ENCODE measurements at places on chromosomes 13 and 19.

GRCh38 chr19:16605553-16605994 is 22.4 kb downstream of the MED26 start:
- DNase-seq = no peak

GRCh38 chr13:93755341-93755740 is 528.7 kb downstream of the GPC6 start:
- DNase-seq = no peak

DNA sequence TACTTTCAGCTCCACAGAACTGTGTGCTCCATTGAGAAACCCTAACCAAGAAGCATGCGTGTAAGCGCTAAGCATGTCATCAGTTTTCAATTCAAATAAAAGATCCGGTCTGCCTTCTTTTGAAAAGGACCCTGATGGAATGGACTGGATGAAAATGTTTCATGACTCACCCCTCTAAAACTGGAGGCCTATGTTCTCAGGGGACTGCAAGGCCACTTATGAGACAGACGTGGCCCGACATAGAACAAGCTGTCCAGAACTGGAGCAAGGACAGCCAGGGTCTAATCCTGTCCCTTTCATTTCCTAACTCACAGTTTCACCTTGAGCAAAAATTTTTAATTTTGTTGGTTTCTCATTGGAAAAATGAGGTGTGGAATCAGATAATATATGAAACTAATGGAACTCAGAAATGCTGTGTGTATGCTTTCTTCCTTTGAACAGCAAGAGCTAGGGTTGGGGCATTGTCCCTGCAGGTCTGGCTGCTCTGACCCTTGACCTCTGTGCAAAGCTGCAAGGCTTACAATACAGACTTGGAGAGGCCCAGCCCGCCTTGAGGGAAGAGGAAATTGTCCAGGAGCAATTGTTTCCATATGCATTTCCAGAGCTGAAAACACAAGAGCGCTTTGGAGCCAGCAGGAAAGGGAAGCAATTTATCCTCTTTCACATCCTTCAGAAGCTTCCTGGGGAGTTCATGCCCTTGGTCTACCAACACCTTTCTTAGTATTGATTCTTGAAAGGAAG is 553.4 kb upstream of the KLF12 start:
- peak; percentile 66 for DNase-seq

DNA sequence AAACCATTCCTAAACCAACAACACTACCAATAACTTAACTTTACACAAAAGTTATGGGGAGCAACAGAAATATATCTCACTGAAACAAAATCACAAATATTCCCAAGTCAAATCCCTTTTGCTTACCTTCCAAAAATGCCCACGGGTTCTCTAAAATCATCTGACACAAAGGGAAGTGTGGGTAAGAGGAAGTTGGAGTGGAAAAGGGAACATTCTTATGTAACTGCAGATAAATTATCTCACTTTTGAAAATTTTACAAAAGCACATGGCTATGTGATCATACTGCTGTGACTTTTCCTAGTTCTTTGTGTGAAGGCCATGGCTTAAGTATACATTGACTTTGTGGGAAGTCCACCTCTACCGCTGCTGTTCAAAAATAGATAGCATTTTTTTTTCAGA is 350.5 kb downstream of the GPC6 start:
- no peak for DNase-seq

DNA sequence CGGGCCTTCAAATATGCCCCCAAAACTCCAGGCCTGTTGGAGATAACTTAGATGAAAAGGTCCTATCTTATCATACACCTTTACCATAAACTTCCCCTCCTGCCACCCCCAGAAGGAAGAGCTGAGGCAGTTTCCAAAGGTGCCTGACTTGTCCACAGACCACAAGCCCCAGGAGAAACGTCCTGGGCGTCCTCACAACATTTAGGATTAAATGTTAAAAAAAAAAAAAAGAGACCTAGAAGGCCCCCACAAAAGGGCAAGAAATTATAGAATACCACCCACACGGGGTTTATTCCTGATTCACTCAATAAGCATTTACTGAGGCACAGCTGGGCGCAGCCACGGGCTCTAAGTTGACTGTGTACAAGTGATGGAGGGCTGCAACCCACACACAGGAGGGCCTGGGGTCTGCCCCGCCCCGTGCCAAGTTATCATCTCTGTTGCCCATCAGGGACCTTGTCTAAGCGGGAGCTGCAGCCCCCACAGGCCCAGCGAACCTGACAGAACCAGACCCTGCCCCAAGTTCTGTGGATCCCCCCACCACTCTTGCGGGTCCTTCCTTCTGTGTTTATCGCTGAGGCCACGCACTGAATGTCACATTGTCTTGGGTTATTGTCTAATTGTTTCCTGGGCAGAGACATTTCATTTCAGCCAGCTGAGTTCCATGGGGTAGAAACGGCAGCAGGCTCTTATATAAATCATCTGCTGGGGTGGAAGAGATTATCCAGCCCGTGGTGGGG is 83.0 kb upstream of the TM9SF2 start:
- DNase-seq = no peak

DNA sequence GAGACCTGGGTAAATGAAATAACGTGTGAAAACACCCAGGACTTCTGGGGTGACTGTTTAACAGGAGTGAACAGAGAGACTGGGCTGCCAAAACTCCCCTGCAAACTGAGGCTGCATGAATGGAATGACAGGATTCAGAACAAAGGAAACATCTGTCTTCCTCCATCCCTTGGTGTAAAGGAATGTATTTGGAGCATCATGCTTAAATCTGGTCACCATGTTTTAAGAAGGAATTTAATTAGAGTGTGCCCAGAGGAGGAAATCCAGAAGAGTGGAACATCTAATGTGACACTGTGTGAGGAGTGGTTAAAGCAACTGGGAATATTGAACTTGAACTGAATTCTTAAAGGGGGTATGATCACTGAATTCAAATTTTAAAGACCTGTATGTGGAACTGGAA is 437.2 kb downstream of the LIG4 start:
- DNase-seq = no peak

DNA sequence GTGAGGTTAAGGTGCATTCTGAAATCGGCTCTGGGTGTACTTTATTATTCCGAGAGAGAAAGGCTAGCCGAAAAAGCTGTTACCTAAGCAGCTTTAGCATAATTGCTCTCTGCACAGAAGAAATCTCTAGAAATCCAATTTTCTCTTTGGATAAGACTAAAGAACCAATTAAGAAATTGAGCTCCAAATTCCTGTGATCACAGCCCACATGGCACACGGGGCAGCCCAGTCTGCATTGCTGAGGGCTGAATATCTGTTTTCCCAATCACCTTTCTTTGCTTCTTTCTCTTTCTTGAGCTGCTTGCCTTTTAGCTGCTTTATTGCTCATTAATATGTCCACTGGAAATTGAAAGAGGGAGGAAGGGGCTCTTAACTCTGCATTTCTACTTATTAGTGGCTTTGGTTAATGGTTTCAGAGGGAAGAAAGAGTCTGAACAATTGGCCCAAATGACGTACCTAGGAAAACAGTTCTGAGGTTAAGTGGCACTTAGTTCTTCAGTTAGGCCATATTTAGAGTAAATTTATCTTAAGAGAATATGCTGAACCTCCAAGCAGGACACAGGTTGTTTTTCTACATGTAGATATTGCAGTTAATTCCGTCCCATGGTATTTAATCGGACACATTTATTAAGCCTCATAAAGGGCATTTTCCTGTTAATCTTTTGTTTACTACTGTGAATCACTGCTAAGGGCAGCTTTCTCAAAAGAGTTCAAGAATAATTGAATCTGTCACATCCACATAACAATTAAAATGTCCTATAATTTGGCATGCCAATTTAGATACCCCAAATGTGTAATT is 265.7 kb downstream of the ABCC4 start:
- DNase-seq = no peak

- DNase-seq = no peak
These were observed 1.1 kb downstream of the TSC22D1 start for GRCh38 chr13:44575035-44575434.
